ENCODE measurements at places on chromosomes 4 and X.

DNA sequence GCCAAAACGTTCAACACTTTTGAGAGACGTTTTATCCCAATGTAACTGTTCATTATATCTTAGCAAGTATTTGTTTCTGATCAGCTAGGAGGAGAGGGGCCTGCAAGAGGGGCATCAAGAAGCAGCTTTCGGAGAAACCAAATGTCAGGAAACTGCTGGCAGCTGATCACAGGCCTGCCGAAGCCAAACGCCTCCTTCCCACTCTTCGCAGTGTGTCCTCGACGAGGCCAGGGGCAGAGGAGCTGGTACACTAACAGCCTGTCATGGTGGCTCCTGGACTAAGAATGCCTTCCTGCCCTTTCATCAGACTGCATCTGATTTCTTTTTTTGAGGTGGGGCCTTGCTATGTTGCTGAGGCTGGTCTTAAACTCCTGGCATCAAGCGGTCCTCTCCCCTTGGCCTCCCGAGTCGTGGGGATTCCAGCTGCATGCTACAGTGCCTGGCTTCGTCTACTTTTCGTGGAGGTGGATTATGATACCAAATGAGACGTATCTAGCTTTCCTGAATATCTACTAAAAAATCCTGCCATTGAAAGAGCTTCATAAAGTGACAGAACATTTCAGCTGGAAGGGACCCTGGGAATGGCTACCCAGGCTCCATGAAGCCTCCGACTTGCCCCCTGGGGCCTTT, 134.8 kb downstream of the AFAP1 start:
- peaks cover 13% of the 10 kb centered on the region for H3K27me3 ChIP-seq
- no peak overlapping the region for H3K4me3 ChIP-seq
- no peaks in the 10 kb centered on the region for H3K4me1 ChIP-seq
- H3K36me3 ChIP-seq = no peaks in the 10 kb centered on the region

GRCh38 chr4:101299899-101300540, 47.3 kb downstream of the PPP3CA start:
- peaks cover 22% of the 10 kb centered on the region for H3K4me1 ChIP-seq
- no peak overlapping the region for H3K27ac ChIP-seq
- no peaks in the 10 kb centered on the region for H3K27me3 ChIP-seq

DNA sequence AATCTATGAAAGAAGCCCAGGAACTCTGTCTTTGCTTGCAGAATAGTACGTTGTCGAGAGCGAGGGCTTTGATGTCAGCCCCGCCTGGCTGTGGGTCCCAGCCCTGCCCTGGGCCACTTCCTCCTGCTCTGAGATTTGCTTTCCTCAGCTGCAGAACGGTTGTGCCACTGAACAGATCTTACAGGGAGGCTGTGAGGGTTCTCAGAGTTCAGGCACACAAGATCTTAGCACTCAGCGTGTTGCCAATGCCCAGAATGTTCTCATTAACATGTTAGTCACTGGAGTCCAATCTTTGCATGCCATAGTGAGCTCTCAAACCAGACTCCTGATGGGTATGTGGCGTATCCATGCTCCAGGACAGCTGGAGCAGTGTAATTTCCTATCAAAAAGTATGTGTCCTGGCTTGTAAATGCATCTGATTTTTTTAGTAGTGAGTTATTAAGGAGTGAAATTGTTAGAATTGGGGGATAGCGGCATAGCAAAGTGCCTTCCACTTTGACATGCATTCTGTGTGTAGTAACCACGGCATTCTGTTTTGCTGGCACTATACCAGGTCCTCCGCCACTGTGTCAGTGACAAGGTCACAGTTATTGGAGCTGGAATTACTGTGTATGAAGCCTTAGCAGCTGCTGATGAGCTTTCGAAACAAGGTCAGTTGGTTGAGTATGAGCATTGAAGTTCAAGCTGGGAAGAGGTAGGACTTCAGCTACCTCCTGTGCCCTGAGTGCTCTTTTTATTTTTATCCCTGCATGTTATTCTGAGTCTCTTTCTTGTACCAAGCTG, 31.6 kb downstream of the TKTL1 start:
- H3K4me1 ChIP-seq = peaks cover 21% of the 10 kb centered on the region
- H3K36me3 ChIP-seq = no peaks in the 10 kb centered on the region
- no peaks in the 10 kb centered on the region for H3K27me3 ChIP-seq
- no peak for DNase-seq
- no peak overlapping the region for H3K27ac ChIP-seq
- peak overlapping the region; percentile 11 for H3K4me3 ChIP-seq

DNA sequence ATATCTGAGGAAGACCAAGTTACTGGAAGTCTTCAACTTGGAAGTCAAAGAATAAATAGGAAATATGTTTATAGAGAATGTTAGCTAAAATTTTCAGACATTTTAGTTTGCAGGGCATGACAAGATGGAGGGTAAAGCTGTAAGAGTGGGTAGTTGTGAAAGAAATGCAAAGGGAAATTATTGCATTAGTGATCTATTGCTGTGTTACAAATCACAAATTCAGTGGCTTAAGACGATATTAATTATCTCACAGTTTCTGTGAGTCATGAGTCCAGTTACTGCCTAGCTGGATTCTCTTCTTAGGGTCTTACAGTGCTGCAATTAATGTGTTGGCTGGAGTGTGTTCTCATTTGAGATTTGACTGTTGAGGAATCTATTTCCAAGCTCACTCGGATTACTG, 62.9 kb upstream of the CAMK2D start:
- no peak overlapping the region for H3K4me3 ChIP-seq
- H3K27me3 ChIP-seq = peaks cover 4% of the 10 kb centered on the region
- DNase-seq = no peak
- H3K36me3 ChIP-seq = no peaks in the 10 kb centered on the region

- H3K4me3 ChIP-seq = no peak overlapping the region
- no peaks in the 10 kb centered on the region for H3K27me3 ChIP-seq
- no peaks in the 10 kb centered on the region for H3K4me1 ChIP-seq
- no peak for DNase-seq
- no peaks in the 10 kb centered on the region for H3K36me3 ChIP-seq
Observed at GRCh38 chrX:116667346-116668134, 204.8 kb upstream of the CT83 start.

DNA sequence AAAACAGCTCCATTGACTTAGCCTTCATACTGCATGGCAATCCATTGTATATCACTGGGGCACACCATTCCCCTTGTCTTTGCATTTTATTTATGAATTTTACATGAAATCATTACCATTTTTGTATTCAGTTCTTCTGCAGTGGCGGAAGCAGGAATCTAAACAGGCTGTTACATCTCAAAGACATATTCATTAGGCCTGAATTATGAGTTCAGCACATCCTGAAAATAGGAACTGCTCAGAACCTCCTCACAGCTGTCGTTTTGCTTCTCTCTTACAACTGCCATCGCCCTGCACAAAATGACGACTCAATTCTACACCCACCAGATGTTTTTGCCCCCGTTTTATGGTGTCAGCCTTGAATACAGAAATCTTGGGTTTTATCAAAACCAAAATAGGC, 474.4 kb upstream of the MAGEB18 start:
- no peaks in the 10 kb centered on the region for H3K4me1 ChIP-seq
- H3K27me3 ChIP-seq = no peaks in the 10 kb centered on the region
- H3K27ac ChIP-seq = no peak overlapping the region
- no peak for DNase-seq
- H3K36me3 ChIP-seq = no peaks in the 10 kb centered on the region

- peaks cover 3% of the 10 kb centered on the region for H3K36me3 ChIP-seq
- no peak for DNase-seq
- H3K27ac ChIP-seq = peak overlapping the region; percentile 98
- no peaks in the 10 kb centered on the region for H3K27me3 ChIP-seq
Observed at GRCh38 chr4:56389558-56389957, 2.3 kb upstream of the AASDH start.

- H3K36me3 ChIP-seq = no peaks in the 10 kb centered on the region
- H3K4me3 ChIP-seq = no peak overlapping the region
- H3K27me3 ChIP-seq = peaks cover 10% of the 10 kb centered on the region
- no peak overlapping the region for H3K27ac ChIP-seq
- H3K4me1 ChIP-seq = no peaks in the 10 kb centered on the region
- DNase-seq = no peak
Observed at GRCh38 chr4:7842384-7843279, 97.0 kb downstream of the AFAP1 start.

GRCh38 chrX:153853180-153853901, 23.0 kb upstream of the PDZD4 start:
- H3K27me3 ChIP-seq = peaks cover 14% of the 10 kb centered on the region
- no peak for DNase-seq
- H3K36me3 ChIP-seq = peaks cover 1% of the 10 kb centered on the region
- H3K4me1 ChIP-seq = peaks cover 7% of the 10 kb centered on the region
- no peak overlapping the region for H3K4me3 ChIP-seq

DNA sequence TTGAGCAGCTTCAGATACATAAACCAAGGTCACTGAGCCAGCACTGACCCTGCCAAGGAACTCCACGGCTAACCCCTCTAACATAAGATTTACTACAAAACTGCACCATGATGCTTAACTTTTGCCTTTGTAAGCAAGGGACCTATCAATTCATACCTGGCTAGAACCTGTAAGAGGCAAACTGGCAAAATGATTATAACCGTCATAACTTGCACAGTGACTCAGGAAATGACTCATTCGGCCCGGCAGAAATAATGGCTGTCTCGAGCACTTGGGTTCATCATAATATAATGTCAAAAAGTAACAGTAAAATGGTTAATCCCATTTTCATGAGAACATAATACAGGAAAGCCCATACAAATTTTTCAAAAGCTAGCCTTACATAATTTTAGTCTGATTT, 17.2 kb downstream of the RASGEF1B start:
- H3K4me3 ChIP-seq = no peak overlapping the region
- H3K36me3 ChIP-seq = peaks cover 34% of the 10 kb centered on the region
- DNase-seq = no peak

DNA sequence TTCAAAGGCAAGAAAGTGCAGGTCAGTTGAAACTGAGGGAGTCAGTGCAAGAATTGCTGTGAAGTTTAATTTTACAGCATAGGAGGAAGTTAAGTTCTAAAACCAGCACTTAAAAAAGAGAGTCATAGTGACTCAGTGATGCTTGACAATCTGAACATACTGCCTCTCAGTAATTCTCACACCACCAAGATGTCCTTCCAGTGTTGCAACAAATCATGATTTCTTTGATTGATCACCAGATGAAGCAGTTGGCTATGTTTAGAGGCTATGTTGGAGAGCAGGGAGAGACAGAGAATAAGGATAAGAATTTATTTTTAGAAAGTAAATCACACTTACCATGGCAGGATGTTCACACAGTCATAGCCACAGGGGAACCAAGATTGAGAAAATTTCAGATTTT, 13.2 kb downstream of the TRIM2 start:
- no peak for DNase-seq
- H3K27ac ChIP-seq = no peak overlapping the region
- no peaks in the 10 kb centered on the region for H3K36me3 ChIP-seq
- H3K27me3 ChIP-seq = peaks cover 2% of the 10 kb centered on the region

GRCh38 chr4:5710065-5710960, 688 bp upstream of the EVC start:
- H3K27ac ChIP-seq = no peak overlapping the region
- peaks cover 7% of the 10 kb centered on the region for H3K4me1 ChIP-seq
- DNase-seq = no peak
- H3K36me3 ChIP-seq = peaks cover 2% of the 10 kb centered on the region
- H3K27me3 ChIP-seq = peaks cover 29% of the 10 kb centered on the region

Data from memory B cell (primary cell).